ELF-1 (cell line): ENCODE measurements at places on chromosomes 12 and 14.

- no peak for DNase-seq
These were observed 58.9 kb downstream of the BCL11B start for GRCh38 chr14:99213101-99213500.

DNA sequence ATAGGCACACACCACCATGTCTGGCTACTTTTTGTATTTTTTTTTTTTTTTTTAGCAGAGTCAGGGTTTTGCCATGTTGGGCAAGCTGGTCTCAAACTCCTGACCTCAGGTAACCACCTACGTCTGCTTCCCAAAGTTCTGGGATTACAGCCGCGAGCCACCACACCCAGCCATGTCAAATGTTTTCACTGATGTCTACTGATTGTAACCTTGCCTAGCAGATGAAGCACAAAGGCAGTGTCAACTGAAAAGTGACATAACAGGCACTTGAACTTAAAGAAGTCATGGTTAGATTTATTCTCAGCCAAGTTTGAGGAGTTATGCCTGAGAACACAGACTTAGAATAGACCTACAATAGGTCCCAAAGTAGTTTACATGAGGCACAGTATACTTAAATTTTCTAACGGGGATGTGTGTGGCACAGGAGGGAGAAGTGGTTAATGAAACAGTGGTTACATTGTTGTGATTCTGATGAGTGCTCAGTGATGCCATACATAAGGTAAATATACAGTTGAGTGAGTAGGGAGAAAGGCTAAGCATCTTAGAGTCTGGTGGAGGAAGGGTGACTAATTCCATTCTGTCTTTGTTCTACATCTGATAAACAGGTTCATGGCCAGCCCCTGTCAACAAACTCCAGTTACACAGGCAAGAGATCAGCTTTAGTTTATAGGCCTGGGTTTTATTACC lies 12.6 kb upstream of the RNASE4 start:
- DNase-seq: no peak

DNA sequence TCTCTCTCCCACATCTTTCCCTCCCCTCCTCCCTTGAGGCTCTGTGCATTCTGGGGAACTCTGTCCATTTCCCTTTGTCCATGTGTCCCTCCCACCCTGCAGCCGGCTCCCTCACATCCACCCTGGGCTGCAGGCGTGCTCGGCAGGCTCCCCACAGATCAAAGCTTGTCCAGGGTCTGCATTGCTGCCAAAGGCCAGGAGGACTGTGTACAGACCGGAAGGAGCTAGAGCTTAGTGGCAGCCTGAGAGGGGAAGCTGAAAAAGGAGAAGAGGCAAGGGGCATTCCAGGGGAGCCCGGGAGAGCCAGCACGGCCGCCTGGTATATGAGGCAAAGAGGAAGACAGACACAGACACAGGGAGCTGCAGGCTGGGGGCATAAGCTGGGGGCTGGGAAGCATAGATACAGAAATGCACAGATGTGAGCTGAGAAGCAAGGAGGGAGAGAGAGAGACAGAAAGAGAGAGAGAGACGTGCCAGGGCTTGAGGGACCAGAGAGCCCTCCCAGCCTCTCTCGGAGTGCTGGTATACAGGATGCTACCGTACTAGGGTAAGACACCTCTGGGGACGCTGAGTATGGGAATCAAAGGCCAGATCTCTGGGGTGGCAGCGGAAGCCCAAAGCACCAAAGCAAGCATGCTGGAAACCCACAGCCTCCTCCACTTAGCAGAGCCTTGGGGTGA lies 3.3 kb downstream of the CD4 start:
- peak; percentile 68 for DNase-seq

GRCh38 chr12:12946686-12947355 lies 5.1 kb downstream of the GPRC5D start:
- no peak for DNase-seq

- no peak for DNase-seq
These were observed 1099.7 kb downstream of the BCL11B start for GRCh38 chr14:98172243-98172778.

DNA sequence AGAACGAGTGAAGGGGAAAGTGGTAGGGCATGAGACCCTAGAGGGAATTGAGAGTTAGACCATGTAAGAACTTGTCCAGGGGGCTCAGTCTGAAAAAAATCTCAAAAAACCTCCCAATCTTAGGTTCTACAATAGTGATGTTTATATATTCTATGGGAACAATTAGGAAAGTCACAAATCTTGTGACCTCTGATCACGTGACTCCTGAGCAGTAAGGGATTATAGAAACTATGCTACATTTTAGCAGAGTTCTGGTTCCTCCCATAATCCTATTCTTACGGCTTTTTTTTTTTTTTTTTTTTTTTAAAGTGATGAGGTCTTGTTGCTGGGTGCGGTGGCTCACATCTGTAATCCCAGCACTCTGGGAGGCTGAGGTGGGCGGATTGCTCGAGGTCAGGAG lies 5.8 kb downstream of the ADCK1 start:
- no peak for DNase-seq
